ENCODE measurements at places on chromosomes 5 and 9.

DNA sequence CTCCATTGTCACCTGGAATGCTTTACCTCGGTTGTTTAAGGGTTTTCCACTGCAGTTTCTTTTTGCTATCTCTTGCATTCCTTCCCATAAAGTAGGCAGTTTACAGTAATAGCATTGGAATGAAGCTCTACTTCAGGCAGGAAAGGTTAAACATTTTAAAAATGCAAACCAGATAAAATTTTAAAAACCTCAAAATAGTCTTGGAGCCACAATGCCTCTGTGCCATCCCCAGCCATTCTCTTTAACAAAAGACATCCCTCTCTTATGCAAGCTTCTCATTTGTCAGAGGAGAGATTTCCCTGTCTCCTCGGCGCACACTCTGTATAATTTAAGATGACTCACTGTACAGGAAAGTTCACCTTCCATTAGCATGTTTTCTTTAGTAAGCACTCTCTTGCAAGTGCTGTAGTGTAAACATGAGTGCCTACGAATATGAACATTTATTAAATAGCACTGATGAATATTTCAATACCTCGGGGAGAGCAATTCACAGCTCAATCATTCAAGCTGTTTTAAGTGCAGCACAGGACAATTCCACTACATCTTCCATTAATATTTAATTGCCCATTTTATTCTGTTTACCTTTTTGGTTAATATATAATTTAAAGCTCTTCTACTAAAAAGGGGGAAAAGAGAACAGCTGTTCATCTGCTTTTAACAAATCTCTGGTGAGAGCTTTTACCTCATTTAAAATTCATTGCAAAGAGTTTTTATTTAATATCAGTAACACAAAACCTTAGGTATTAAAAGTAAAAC, 343.6 kb downstream of the SPATA31D1 start:
- DNase-seq: no peak

- DNase-seq: no peak
Observed at GRCh38 chr5:112694853-112695709, 42.6 kb upstream of the APC start.

DNA sequence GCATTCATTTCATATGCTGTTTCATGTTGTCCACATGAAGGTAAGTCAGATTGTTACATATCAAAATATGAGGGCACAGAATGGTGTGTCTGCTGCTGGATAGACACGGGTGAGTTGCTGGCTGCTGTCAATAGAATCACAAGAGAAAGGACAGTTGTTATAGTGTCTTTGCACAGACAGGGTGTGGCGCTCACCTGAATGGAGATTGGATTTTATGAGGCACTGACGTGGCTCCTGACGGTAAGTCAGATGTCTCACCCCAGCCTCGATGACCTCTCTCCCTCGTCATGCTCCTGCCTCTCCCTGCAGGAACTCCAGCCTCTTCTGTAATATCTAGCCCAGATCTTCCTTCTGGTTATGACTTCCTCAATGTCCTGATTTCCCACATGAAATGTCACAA, 75.4 kb upstream of the SELENOP start:
- no peak for DNase-seq

- no peak for DNase-seq
Observed at GRCh38 chr5:6395102-6395445, 16.7 kb upstream of the MED10 start.

DNA sequence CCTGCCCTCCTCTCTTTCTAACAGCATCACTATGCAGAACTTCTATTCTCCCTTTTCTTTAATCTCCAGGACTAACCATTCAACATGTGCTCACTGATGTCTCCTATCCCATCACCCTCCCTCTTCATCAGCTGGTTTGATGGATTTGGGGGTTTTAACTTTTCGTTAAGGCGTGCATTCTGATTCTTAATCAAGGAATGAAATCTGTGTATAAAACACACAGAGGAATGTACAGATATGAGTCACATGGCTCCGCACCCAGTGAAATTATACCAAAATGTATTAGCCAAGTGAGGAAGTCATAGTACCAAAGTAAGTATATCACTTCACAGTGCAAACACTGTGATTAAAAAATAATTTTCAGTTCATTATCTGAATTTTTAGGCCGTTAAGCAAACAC, 35.2 kb downstream of the MARCHF11 start:
- DNase-seq: no peak

- no peak for DNase-seq
Observed at GRCh38 chr9:137621131-137621757, 2.4 kb downstream of the EHMT1 start.

DNA sequence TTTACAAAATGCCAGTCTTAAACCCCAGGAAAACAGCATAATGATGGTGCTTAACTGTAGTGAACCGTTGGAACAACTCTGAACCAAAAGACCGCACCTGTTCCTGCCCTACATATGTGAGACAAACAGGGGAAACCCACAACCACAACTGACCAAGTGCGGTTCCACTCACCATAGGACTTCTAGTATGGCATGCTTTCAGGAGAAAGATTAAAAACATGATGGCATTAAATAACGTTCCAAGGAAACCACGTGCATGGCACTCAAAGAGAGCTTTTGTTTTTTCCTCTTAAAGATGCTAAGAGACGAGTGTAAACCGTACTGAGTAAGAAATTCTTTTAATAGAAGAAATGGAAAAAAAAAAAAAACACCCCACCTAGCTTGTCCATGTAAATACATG, 119.8 kb downstream of the SSBP2 start:
- no peak for DNase-seq

- no peak for DNase-seq
Observed at GRCh38 chr5:117863586-117864296, 1124.6 kb downstream of the DTWD2 start.

- no peak for DNase-seq
Observed at GRCh38 chr5:178350361-178351220, 118.0 kb upstream of the PHYKPL start.

- DNase-seq: no peak
Observed at GRCh38 chr5:17989036-17989435, 354.8 kb downstream of the TAF11L14 start.

GRCh38 chr9:122122468-122122867, 29.4 kb upstream of the TTLL11 start:
- DNase-seq: no peak

GRCh38 chr5:37717613-37718431, 122.0 kb downstream of the GDNF start:
- no peak for DNase-seq

- DNase-seq: no peak
Observed at GRCh38 chr9:22056402-22056801, 47.3 kb upstream of the CDKN2B start.

- no peak for DNase-seq
Observed at GRCh38 chr9:69385581-69386033, 60.6 kb downstream of the ENTREP1 start.

GRCh38 chr5:143183989-143184388, 219.5 kb downstream of the NR3C1 start:
- DNase-seq: no peak

DNA sequence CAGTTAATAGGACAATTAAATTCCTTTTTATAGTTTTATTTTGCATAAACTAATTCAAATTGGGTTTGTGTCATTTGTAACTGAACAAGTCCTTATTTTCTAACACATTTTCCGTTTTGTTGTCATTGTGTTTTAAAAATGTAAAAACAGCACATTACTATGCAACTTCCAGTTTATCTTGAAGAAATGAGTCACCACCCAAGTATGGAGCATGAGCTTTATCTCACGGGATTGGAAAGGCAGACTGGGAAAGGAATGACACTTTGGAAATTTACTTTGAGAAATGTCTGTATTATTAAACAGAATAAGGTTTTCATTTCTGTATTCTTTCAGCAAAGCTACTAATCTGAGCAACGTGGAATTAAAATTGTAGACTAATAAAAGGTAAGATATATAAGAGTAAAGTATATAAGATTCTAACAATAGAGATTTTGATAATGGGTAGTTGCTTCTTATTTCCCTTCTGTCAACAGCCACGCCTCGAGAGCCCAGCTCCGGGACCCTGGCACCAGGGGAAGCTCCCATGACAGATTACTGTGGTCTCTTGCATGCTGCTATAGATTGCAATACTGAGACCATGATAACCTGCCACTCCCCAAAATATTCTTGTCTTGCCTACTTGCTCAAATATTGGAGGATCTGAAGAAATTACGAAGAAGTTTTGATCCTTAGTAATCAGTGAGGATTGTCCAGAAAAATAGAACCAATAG, 433.1 kb downstream of the CHSY3 start:
- DNase-seq: no peak

GRCh38 chr5:21776466-21776865, 1076.7 kb downstream of the CDH12 start:
- no peak for DNase-seq

- no peak for DNase-seq
Observed at GRCh38 chr9:126000731-126001580, 253.8 kb downstream of the PBX3 start.

- DNase-seq: no peak
Observed at GRCh38 chr9:27276193-27277030, 20.5 kb downstream of the EQTN start.

- no peak for DNase-seq
Observed at GRCh38 chr9:111805830-111806241, 11.1 kb upstream of the SHOC1 start.

Data from stimulated activated naive CD4-positive, alpha-beta T cell treated with Interleukin-2 at 50 U/mL for 16 hours (primary cell).